ENCODE measurements at places on chromosomes 12 and 14.

DNA sequence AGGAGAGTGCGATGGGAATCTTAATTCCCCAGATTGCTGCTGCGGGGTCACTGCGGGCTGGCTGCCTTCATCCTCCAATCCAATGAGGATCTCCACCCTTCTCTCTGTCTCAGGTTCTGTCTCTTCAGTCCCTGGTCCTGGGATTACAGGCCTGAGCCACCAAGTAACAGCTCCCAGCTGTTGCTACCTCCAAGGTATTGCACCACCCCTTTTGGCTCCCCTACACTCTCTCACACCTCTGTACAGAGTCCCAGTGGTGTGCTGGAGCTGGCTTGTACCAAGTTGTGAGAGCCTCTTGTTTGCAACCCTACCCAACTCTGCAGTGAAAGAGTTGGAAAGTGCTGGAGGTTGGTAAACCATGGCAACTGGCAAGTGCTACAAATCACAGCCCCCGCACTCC, 10.0 kb upstream of the RILPL1 start:
- DNase-seq: no peak

DNA sequence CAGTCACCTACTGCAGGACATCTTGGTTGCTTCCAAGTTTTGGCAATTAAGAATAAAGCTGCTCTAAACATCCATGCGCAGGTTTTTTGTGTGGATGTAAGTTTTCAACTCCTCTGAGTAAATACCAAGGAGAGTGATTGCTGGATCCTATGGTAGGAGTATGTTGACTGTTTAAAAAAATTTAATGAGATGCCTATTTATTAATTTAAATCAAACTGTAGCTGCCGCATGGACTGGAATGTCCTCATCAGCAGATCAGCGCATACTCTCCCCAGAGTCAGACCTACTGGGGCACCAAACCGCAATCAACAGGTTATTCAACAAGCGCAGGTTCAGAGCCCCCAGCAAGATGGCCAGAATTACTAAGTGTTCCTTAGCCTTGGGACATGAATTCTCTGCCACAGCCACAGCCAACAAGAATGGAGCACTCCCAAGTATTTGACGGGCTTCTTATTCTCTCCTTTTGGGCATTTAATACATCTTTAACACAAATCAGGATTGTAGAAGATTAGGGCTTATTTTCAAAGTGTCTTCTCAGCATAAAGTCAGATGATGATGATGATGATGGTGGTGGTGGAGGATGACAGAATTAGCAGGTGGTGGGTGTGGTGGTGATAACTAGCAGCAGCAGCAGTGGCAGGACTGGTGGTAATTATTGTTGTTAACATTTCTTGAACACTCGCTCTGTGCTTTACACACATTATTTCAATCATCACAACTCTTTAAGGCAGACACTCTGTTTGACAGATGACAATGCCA, 170.7 kb downstream of the CHST11 start:
- DNase-seq: no peak

GRCh38 chr12:89166121-89166520, 186.2 kb downstream of the DUSP6 start:
- DNase-seq: no peak

DNA sequence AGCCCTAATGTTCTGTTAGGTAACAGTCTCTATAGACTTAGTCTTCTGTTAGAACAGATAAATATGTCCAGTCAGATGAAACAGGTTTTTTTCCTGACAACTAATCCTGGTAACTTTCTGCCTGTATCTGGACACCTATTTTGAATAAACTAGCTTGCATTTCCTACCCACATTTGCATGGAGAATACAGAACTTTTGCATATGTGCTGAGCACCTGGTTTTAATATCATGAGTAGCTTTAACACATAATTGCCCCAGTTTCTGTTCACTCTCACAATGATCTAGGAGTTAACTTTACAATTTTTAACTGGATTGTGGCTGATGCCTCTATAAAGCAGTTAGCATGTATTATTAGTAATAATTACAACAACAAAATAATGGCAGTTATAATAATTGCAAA, 111.7 kb downstream of the KTN1 start:
- DNase-seq: no peak

- DNase-seq: no peak
Observed at GRCh38 chr14:68369281-68370056, 423.4 kb downstream of the ZFP36L1 start.

DNA sequence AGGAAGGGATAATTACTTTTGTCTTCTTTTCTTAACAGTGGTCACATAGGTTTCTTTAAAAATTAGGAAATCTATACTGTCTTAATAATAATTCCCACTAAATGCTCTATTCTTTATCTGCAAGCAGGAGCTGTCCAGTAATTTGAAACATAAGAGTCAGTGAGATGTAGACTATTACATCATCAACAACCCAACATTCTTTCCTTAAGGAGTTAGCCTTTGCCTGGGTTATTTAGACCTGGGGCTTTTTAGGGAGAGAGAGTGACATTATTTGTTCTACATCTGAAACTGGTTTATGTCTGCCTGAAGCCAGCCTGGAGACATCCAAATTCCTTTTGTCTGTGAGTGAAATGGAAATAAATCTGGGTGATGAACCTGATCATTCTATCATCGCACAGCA, 294.4 kb downstream of the TMTC2 start:
- no peak for DNase-seq

- no peak for DNase-seq
Observed at GRCh38 chr12:2266666-2267620, 214.2 kb downstream of the CACNA1C start.

- DNase-seq: no peak
Observed at GRCh38 chr12:42511656-42512055, 77.9 kb downstream of the PRICKLE1 start.

- no peak for DNase-seq
Observed at GRCh38 chr12:92601176-92601575, 101.6 kb upstream of the PLEKHG7 start.

DNA sequence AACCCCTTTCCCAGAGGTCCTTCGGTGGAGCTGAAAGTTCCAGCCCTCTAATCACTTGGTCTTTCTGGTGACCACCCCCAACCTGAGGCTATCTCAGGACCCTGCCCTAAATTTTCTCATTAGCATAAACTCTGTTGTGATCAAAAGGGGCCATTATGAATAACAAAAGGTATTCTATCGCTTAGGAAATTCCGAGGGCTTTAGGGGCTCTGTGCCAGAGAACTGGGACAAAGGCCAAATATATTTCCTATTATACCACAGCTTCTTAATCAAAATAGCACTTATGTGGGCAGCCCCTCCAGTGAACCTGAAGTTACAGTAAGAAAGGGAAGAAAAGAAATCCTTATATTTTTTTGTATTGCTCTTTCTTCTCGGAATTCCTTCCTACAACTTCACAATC, 125.3 kb upstream of the NPAS3 start:
- no peak for DNase-seq

DNA sequence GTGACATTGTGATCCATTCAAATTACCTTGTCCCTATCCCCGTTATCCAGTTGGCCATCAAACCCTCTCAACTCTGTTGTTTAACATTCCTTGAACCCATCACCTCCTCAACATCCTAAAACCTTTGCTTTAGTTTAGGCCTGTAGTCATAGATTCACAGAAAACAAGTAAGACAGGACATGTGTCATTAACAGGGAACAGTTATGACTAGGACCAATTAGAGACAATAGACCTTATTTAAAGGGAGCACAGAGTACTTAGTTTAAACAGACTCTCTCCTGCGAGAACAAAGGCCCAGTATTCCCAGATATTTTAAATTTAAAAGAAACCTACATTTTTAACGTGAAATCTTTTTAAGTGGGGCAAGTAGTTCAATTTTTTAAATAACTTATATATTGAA, 20.0 kb upstream of the HELB start:
- no peak for DNase-seq

- no peak for DNase-seq
Observed at GRCh38 chr12:31368666-31369361, 42.9 kb upstream of the SINHCAF start.

DNA sequence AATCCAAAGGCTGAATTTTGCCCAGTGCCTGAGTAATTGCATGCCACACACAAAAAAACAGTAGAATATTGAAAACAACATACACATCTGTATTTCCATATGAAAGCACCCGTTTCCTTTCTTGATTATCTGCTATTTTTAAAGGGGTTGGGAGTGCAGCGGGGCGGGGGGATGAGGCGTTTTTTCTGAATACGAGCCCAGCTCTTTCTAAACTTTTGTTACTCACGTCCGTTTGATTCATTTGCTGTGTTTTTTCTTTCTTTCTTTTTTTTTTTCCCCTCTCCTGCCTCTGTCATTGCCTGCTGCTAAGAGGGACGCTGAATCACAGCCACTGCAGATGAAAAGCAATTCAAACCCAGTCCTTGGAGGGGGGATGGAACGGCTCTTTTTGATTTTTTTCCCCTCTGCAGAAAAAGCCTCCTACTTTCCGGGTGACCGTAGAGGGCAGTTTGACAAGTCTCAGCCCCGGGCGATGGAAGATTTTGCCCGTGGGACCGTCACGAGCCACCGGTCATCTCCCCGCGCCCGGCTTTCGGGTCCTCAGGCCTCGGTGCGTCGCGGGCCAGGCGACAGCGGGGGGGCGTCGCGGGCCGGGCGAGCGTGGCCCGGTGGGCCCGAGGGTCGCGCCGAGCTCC, 572 bp upstream of the RASSF8 start:
- peak; percentile 59 for DNase-seq

GRCh38 chr12:84506282-84506681, 406.3 kb downstream of the SLC6A15 start:
- DNase-seq: peak; percentile 28

GRCh38 chr12:56695327-56696101, 7.4 kb upstream of the PTGES3 start:
- no peak for DNase-seq

- no peak for DNase-seq
Observed at GRCh38 chr12:81499809-81500208, 259.3 kb downstream of the PPFIA2 start.

DNA sequence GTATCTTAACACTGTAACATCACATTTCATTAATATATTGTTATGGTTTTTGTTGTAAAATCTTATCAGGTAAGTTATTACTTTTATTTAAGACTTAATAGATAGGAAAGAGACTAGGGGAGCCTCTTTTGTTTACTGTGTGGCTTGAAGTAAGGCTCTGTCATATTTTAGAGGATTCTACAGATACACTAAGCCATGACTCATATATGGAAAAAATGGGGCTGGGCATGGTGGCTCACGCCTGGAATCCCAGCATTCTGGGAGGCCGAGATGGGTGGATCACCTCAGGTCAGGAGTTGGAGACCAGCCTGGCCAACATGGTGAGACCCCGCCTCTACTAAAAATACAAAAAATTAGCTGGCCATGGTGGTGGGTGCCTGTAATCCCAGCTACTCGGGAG, 23.6 kb upstream of the NPFF start:
- DNase-seq: no peak

DNA sequence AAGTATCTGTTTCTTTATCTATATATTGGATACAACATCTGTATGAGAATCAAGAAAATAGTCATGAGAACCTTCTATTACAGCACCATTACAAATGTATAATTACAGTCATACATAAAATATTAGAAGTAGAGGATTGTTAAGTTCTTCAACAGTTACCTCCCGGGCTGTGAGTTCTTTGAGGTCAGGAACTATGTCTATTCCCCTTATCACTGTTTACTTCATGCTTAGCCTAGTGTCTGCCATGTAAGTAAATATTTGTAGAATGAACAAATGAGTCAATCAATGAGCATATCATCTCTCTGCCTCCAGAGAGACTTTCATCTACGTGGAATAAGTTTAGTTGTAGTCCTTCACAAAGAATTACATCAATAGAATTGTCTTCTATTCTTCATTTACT, 47.2 kb downstream of the PUS7L start:
- no peak for DNase-seq

DNA sequence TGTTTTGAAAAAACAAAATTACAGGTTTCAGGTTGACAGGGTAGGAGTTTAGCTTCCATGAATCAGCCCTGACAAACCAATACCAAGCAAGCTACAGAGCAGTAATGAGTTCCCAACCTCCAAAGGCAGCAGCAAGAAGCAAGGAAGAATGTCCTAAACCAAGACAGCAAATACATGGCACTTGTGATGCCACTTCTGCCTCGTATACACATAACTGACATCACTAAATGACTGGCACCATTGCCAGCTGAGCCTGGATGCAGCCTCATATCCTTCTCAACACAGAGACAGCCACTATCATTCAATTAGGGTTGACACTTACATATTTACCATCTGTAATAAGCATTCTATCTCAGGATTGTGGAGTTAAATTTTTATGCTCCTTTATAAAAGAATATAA, 35.0 kb upstream of the MDM1 start:
- no peak for DNase-seq

DNA sequence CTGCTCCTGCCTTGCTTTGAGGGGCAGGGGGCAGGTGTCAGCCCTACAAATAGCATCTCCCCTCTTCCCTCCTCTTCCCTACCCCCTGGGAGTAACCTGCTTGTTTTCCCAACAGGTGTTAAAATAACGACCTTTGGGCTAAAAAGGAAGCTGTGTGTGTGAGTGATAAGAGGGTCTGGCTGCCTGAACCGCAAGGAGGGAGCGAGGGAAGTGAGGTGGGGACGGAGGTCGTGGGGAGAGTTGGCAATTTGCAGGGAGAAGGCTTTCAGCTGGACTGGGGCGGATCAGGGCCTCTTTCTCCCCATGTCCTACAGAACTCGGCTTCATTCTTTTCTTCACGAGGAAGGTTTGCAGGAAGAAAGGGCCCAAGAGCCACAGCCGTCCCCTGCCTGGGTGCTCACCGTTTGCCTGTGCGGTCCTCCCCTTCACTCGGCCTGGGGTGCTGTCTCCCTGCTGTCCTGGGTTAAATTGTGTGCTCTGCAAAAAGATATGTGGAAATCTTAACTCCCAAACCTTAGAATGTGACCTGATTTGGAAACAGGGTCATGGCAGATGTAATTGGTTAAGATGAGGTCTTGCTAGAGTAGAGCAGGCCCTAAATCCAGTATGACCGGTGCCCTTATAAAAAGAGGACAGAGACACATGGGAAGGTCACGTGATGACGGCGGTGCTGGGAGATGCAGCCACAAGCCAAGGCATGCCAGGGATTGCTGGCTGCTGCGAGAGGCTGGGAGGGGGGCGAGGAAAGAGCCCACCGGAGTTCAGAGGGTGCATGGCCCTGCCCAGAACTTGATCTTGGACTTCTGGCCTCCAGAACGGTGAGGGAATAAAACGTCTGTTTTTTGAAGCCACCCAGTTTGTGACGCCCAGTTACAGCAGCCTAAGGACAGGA, 38.7 kb upstream of the NCOR2 start:
- DNase-seq: no peak

DNA sequence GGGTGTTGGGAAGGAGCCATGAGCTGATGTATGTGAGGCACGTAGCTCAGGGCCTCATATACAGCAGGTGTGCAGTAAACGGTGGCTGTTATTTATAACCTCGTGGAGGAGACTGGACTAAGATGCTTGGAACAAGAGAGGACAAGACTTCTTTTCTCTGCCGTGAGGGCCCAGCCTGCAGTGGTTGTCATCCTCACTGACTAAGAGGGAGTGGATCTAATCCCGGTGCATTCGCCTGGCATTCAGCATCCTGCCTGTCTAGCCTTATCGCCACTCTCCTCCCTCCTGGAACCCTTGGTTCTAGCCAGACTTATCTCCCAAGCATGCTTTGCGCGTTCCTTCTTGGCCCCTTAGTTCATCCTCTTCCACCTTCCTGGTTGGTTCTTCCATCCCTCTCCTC, 3.9 kb downstream of the TSPAN9 start:
- DNase-seq: no peak
